ENCODE measurements at places on chromosomes 11 and 22. TPM values are rescaled to one million over a fixed set of nuclear protein-coding genes. Genes with fewer than 3 reads are reported as not detected.
A peak's percentile ranks its signal among the peaks of the same experiment; 100 is the strongest.

- H3K4me3 ChIP-seq, result no peak overlapping the region
- no peak overlapping the region for H3K27ac ChIP-seq
- H3K36me3 ChIP-seq, result peaks cover 40% of the 10 kb centered on the region
These were observed 64.9 kb downstream of the SPECC1L start for GRCh38 chr22:24335496-24335895.

GRCh38 chr11:120404495-120404894, 68.3 kb downstream of the ARHGEF12 start:
- no peaks in the 10 kb centered on the region for H3K36me3 ChIP-seq
- no peak overlapping the region for H3K4me3 ChIP-seq
- no peaks in the 10 kb centered on the region for H3K4me1 ChIP-seq
- no peak overlapping the region for H3K27ac ChIP-seq
- DNase-seq, result no peak

DNA sequence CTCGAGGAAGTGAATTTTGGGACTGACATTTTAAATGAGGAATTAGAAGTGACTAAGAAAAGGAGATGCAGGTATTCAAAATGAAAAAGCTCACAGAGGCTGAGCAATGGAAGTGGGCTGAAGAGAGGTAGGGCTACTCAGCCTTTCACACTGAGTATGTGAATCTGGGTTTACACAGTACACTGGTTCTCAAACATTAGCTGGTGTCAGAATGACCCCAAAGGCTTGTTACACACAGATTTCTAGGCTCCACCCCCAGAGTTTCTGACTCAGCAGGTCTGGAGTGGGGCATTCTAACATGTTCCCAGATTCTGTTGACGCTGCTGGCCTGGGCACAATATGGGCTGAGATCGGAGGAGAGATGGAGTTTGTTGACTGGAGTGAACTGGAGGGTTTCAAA, 32.8 kb downstream of the CADM1 start:
- H3K4me3 ChIP-seq, result no peak overlapping the region
- no peak for DNase-seq
- H3K36me3 ChIP-seq, result no peaks in the 10 kb centered on the region
- no peaks in the 10 kb centered on the region for H3K4me1 ChIP-seq

GRCh38 chr11:47565340-47566148, at the start of gene PTPMT1:
TSS of gene PTPMT1 (plus strand) at chr11:47565599. CDS start at chr11:47565623, 24 bp downstream.
- H3K4me1 ChIP-seq, result peaks cover 15% of the 10 kb centered on the region
- peak within 1 kb of the TSS; percentile 83 for H3K4me3 ChIP-seq
- H3K27ac ChIP-seq, result peak within 1 kb of the TSS; percentile 76
- H3K36me3 ChIP-seq, result peaks cover 13% of the 10 kb centered on the region
- no peaks in the 10 kb centered on the region for H3K27me3 ChIP-seq
- DNase-seq, result peak; percentile 56

GRCh38 chr11:111777094-111778046, 11.2 kb upstream of the PPP2R1B start:
- peaks cover 3% of the 10 kb centered on the region for H3K4me1 ChIP-seq
- H3K27ac ChIP-seq, result no peak overlapping the region
- H3K4me3 ChIP-seq, result no peak overlapping the region
- H3K27me3 ChIP-seq, result no peaks in the 10 kb centered on the region

- H3K27me3 ChIP-seq, result no peaks in the 10 kb centered on the region
- no peak overlapping the region for H3K4me3 ChIP-seq
These were observed 6.8 kb downstream of the CCDC188 start for GRCh38 chr22:20143883-20144665.

GRCh38 chr11:63686926-63687325, 5.6 kb downstream of the RTN3 start:
- no peaks in the 10 kb centered on the region for H3K36me3 ChIP-seq
- H3K27me3 ChIP-seq, result no peaks in the 10 kb centered on the region
- peaks cover 33% of the 10 kb centered on the region for H3K4me1 ChIP-seq
- H3K27ac ChIP-seq, result no peak overlapping the region

- no peak overlapping the region for H3K27ac ChIP-seq
- peaks cover 15% of the 10 kb centered on the region for H3K4me1 ChIP-seq
- no peaks in the 10 kb centered on the region for H3K27me3 ChIP-seq
These were observed 26.3 kb downstream of the RTN4R start for GRCh38 chr22:20241579-20242392.

DNA sequence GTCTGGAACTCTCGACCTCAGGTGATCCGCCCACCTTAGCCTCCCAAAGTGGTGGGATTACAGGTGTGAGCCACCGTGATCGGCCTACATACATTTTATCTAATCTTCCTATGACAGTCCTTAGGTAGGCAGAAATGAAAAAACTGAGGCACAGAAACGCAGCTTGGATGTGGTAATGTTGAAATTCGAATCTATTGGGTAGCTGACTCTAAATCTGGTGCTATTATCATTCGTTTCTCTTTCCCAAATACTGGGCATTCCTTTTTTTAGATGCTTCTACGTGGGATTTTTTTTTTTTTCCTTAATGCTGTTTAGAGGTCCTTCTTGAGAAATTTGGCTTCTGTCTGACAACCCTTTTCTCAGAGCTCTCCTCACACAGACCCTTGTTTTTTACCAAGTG, 41.5 kb downstream of the FCHSD2 start:
- H3K27ac ChIP-seq, result no peak overlapping the region
- no peaks in the 10 kb centered on the region for H3K27me3 ChIP-seq
- H3K4me3 ChIP-seq, result no peak overlapping the region
- peaks cover 5% of the 10 kb centered on the region for H3K4me1 ChIP-seq
- peaks cover 21% of the 10 kb centered on the region for H3K36me3 ChIP-seq

DNA sequence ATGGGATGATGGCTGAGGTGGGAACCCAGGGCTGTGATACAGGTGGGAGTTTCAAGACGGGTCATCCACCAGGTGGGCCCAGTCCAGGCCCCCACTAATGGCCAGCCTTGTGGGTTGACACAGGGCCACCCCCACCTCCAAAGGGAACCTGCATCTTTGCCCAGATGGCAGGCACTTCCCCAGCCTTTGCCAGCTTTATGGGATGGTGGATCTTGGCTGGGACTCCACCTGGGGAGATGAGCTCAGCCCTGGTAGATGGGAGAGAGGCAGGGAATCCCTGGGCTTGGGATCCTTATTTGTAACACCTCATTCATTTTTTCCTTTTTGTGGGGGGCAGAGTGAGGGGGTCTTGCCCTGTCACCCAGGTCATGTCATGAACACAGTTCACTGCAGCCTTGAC, 33.4 kb downstream of the CD82 start:
- no peak for DNase-seq
- H3K4me1 ChIP-seq, result peaks cover 59% of the 10 kb centered on the region
- H3K4me3 ChIP-seq, result no peak overlapping the region
- H3K27me3 ChIP-seq, result no peaks in the 10 kb centered on the region

GRCh38 chr22:19644314-19645223, 69.7 kb upstream of the SEPTIN5 start:
- H3K27me3 ChIP-seq, result peaks cover 5% of the 10 kb centered on the region
- DNase-seq, result no peak
- H3K27ac ChIP-seq, result no peak overlapping the region
- H3K4me3 ChIP-seq, result no peak overlapping the region
- no peaks in the 10 kb centered on the region for H3K36me3 ChIP-seq
- H3K4me1 ChIP-seq, result no peaks in the 10 kb centered on the region

GRCh38 chr11:32456864-32457263, 21.5 kb upstream of the WT1 start:
- no peaks in the 10 kb centered on the region for H3K4me1 ChIP-seq
- no peaks in the 10 kb centered on the region for H3K27me3 ChIP-seq
- no peak overlapping the region for H3K4me3 ChIP-seq
- no peaks in the 10 kb centered on the region for H3K36me3 ChIP-seq
- no peak for DNase-seq
- H3K27ac ChIP-seq, result no peak overlapping the region

GRCh38 chr11:78420255-78420764, 2.7 kb upstream of the GAB2 start:
- H3K36me3 ChIP-seq, result peaks cover 18% of the 10 kb centered on the region
- H3K27ac ChIP-seq, result peak overlapping the region; percentile 91
- peak overlapping the region; percentile 70 for H3K4me3 ChIP-seq
- peaks cover 66% of the 10 kb centered on the region for H3K4me1 ChIP-seq

DNA sequence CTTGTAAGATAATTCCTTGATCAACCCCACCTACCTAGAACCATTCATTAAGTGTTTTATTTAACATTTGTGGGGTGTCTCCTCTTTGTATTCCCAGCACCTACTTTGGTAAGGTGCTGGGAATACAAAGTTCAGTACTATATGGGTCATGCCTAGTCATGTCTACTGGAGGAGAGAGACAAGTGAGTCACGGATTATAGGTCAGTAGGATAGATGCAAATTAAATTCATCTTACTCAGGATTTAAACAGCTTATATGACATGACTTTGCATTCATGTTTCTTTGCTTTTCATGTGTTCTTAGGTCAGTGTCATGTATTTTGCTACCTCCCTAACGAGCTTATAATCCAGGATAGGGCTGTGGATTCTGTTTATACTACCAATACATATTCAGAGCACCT, 3.4 kb upstream of the FADS1 start:
- H3K4me1 ChIP-seq, result peaks cover 7% of the 10 kb centered on the region
- no peak overlapping the region for H3K4me3 ChIP-seq
- H3K36me3 ChIP-seq, result peaks cover 10% of the 10 kb centered on the region
- no peak overlapping the region for H3K27ac ChIP-seq

GRCh38 chr11:100525635-100526034, 161.5 kb upstream of the ARHGAP42 start:
- H3K4me1 ChIP-seq, result no peaks in the 10 kb centered on the region
- H3K27me3 ChIP-seq, result no peaks in the 10 kb centered on the region
- H3K36me3 ChIP-seq, result no peaks in the 10 kb centered on the region
- H3K4me3 ChIP-seq, result no peak overlapping the region
- no peak overlapping the region for H3K27ac ChIP-seq

- DNase-seq, result no peak
- H3K4me3 ChIP-seq, result no peak overlapping the region
- H3K27me3 ChIP-seq, result no peaks in the 10 kb centered on the region
- no peaks in the 10 kb centered on the region for H3K4me1 ChIP-seq
These were observed 240.2 kb downstream of the FAT3 start for GRCh38 chr11:92464822-92465221.

DNA sequence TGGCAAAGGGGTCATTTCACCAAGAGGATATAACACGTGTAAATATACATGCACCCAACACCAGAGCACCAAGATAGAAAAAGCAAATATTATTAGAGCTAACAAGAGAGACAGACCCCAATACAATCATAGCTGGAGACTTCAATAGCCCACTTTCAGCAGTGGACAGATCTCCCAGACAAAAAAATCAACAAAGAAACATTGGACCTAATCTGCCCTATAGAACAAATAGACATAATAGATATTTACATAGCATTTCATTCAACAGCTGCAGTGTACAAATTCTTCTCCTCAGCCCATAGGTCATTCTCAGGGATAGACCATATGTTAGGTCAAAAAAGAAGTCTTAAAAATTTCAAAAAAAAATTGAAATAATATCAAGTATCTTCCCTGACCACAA, 312.8 kb downstream of the TTC28 start:
- peaks cover 15% of the 10 kb centered on the region for H3K36me3 ChIP-seq
- no peak for DNase-seq
- no peaks in the 10 kb centered on the region for H3K27me3 ChIP-seq
- H3K27ac ChIP-seq, result no peak overlapping the region
- H3K4me3 ChIP-seq, result no peak overlapping the region
- H3K4me1 ChIP-seq, result peaks cover 27% of the 10 kb centered on the region

GRCh38 chr11:3169255-3170043, 4.3 kb upstream of the OSBPL5 start:
- no peak overlapping the region for H3K4me3 ChIP-seq
- DNase-seq, result no peak
- H3K27me3 ChIP-seq, result peaks cover 35% of the 10 kb centered on the region

- DNase-seq, result no peak
- H3K4me3 ChIP-seq, result no peak overlapping the region
- no peaks in the 10 kb centered on the region for H3K4me1 ChIP-seq
- no peak overlapping the region for H3K27ac ChIP-seq
- no peaks in the 10 kb centered on the region for H3K36me3 ChIP-seq
These were observed 8.7 kb upstream of the MS4A4E start for GRCh38 chr11:60251485-60252212.

GRCh38 chr22:21455334-21456089, 11.7 kb upstream of the TMEM191C start:
- H3K4me1 ChIP-seq, result no peaks in the 10 kb centered on the region
- H3K4me3 ChIP-seq, result no peak overlapping the region
- no peaks in the 10 kb centered on the region for H3K36me3 ChIP-seq
- H3K27me3 ChIP-seq, result no peaks in the 10 kb centered on the region

DNA sequence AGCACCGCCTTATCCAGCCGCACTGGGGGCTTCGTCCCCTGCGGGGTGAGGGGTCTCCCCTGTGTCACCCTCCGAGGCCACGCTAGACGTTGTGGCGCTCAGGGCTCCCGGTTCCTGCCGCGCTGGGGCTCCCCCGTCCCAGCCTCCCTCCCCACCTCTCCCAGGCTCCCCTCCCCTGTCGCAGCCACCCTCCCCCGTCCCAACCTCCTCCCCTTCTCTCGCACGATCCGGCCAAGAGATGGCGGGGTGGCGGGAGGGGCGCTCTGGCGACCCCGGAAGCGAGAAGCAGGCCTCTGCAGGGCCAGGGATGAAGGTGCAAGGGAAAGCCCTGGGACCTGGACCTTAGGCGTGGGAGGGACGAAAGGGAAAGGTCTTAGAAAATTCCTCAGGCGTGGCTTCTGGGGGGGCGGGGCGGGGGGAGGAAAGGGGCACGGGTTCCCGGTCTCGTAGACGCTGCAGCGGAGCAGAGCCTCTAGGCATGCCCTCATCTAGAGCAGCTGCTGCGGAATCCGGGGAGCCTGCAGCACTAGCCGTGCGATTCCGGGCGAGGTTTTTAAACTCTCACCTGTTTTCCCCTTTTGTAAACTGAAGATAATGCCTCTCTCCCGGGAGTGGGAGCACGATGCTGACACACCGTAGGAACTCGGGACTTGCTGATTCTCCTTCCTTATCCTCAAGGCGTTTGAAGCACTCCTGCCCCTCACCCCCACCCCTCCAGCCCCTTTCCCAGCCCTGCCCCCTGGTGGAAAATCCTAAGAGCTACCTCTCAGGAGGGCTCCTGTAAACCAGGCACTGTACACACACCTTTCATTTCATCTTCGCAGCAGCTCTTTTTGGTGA, 14.4 kb downstream of the KCNJ5 start:
- no peaks in the 10 kb centered on the region for H3K36me3 ChIP-seq
- no peak overlapping the region for H3K27ac ChIP-seq
- peak overlapping the region; percentile 68 for H3K4me3 ChIP-seq
- DNase-seq, result no peak
- peaks cover 5% of the 10 kb centered on the region for H3K4me1 ChIP-seq
- H3K27me3 ChIP-seq, result peaks cover 74% of the 10 kb centered on the region

DNA sequence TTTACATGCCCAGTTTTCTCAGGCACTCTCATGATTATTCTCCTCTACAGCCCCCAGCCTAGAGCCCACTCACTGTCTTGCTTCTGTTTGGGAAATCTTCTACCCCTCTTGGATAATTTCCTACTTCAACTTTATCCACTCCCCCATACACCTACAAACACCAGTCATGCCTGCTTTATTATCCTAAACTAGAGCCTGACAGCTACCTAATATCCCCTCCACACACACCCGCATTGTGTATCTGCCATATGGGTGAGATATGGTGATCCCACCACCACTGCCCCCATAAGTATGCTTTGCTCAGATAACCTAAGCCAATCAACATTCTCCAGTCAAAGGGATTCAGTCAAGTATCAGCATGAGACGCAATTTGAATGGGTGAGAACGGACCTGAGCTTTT, 15.3 kb upstream of the FJX1 start:
- H3K27me3 ChIP-seq, result peaks cover 6% of the 10 kb centered on the region
- peaks cover 11% of the 10 kb centered on the region for H3K4me1 ChIP-seq
- no peak for DNase-seq

GRCh38 chr11:116990061-116990473, 108.2 kb downstream of the SIK3 start:
- peaks cover 56% of the 10 kb centered on the region for H3K4me1 ChIP-seq
- H3K27ac ChIP-seq, result no peak overlapping the region
- no peak for DNase-seq

TCN1 gene
- total RNA-seq, result not detected

SAC3D1 gene
- total RNA-seq, result 17.0 TPM

FAM180B gene
- total RNA-seq, result 0.25 TPM

DGCR6 gene
- 1.2 TPM for total RNA-seq

MTCH2 gene
- total RNA-seq, result 131 TPM

MMP7 gene
- total RNA-seq, result not detected

CECR2 gene
- total RNA-seq, result not detected

CBX6 gene
- 117 TPM for total RNA-seq

GNAZ gene
- 0.39 TPM for total RNA-seq
